ENCODE measurements at places on chromosomes 7 and 10.

DNA sequence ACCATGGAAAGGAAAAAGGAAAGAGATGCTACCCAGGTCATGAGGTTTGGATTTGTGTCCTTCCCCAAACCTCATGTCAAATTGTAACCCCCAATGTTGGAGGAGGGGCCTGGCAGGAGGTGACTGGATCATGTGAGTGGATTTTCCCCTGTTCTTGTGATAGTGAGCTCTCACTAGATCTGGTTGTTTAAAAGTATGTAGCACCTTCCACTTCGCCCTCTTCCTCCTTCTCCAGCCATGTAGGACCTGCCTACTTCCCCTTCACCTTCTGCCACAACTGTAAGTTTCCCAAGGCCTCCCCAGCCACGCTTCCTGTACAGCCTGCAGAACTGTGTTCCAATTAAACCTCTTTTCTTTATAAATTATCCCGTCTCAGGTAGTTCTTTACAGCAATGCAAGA lies 113.9 kb downstream of the FAM107B start:
- no peak for DNase-seq

DNA sequence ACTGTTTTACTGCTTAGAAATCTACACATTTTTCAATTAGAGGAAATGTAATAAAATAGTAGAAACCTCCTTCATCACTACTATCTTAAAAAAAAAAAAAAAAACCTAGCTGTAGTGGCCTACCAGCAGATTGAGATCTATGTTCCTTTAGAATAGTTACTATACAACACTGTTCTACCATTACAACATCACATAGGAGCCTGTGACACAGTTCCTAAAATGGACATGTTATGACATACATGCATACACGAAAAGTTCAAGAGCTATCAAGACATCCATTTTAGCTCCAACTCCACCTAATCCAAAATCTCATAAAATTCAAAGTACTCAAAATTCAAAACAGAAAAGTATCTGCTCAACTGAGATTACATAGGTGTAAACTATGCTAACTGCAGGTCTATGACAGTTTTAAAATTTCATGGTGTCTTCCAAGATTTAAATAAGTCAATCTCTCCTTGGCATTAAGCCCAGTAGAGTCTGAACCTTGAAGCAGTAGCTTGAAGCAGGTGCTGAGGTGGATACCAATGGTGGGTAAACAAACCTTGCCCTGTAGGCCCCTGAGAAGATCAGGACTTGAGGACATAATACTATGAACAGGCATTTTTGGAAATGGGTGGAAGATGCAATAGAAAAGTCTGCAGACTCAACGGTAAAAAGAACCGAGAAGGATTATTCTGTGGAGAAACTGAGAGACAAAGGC lies 17.0 kb downstream of the CACUL1 start:
- no peak for DNase-seq

GRCh38 chr10:52221923-52222322 lies 92.2 kb upstream of the DKK1 start:
- no peak for DNase-seq

DNA sequence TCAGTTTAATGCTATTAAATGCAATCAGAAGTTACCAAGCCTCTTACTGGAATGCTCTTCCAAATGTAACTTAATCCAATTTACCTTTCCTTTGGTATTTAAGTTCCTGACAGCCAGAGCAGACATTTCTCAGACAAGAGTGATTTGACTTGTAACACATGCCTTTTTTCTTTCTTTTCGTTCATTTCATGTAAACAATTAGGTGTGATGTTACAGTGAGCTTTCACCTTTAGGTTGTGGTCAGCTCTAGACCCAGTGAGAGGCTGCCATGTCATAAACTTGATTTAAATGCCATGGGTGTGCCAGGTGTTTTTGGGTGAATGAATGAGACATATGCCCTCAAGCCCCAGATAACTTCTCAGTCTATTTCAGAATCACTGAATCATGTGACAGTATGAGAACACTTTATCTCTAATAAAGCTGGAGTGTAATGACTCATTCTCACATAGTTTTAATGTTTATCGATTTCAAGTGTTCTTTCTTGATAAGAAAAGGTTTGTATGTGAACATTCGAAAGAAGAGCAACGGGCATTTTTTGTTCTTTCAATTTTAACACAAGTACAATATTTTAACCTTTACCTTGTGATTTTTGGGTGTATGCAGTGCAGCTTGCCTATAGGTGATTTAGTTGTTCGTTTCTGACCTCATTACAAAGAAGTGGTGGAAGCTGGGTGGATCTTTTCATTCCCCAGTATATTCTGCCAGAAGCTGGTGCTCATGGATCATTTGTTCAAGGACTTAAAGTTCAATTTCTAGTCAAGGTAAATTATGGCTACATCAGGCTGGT lies 61.5 kb downstream of the CHN2 start:
- no peak for DNase-seq
